ENCODE measurements at places on chromosomes 7 and 10.
A peak's percentile ranks its signal among the peaks of the same experiment; 100 is the strongest.

DNA sequence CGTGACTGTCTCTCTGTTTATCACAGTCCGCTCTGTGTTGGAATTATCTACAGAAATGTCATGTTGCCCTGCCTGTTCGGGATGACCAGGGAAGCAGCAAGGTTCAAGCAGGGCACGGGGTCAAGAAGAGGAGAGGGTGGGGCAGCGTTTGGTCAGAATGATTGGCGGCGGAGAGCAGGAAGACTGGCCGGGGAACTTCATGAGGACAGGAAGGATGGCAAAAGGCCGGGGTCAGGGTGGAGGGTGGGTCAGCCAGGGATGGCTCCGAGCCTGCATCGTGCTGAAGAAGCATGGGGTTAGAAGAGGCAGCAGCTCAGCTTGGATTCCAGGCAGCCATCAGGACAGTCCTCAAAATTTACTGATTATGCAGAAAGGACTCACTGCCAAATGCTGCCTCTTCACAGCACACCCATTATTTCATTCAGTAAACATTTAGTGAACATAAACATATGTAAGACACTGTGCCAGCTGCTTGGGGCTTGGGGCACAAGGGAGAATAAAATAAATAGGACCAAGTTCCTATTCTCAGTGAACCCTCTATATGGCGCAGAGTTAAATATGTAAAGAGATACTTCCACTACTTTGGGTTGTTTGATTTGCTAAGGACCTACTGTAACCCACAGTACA lies 42.8 kb downstream of the WNT2 start:
- DNase-seq = no peak

GRCh38 chr7:111324228-111324627 lies 233.3 kb downstream of the LRRN3 start:
- DNase-seq = no peak

DNA sequence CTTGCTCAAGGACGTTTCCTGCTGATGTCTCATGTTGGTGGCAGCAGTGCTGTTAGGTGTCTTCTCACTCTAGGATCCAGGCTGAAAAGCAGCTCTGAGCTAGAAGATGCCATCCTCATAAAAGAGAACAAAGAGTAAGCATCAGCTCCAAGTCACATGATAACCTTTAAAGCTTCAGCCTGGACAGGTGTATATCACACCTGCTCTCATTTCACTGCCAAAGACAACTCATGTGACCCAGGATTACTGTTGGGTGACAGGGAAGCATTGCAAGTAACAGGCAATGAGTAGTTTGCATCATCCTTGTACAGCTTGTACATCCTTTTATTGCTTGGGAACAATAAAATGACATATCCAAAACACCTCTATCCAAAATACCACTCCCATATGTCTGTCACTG lies 423.4 kb upstream of the DPP6 start:
- no peak for DNase-seq

DNA sequence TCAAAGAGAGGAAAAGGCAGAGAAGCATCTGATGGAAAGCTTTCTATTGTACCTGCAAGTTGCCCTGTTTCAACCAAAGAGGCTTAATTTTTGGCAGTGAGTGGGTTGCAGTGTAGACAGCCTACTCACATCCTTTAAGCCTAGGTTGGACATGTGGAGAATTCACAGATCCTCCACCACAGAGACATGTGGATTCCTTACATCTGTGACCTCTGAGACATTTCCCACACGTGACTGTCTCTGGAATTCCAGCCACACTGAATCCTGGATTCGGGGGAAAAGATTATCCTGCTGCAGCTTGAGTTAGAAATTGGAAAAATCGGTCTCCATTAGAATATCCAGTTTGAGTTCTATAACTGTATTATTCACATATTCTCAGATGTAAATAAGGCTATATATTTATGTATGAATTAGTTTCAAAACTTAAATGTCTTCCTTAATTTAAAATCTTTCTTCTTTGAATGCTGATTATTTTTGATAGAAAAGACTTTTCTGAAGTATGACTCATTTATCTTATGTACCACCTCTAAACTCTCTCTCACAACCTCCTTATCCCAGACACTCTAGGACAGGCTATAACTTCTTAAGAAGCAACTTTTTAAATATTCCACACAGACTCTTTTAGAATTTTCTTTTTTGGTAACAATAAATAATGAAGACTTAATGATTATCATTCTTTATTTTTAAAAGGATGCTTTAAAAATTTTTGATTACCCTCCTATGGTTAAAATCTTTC lies 123.3 kb downstream of the TWIST1 start:
- DNase-seq = peak; percentile 68

- DNase-seq = peak; percentile 40
These were observed 594 bp upstream of the RP9 start for GRCh38 chr7:33109758-33110238.

DNA sequence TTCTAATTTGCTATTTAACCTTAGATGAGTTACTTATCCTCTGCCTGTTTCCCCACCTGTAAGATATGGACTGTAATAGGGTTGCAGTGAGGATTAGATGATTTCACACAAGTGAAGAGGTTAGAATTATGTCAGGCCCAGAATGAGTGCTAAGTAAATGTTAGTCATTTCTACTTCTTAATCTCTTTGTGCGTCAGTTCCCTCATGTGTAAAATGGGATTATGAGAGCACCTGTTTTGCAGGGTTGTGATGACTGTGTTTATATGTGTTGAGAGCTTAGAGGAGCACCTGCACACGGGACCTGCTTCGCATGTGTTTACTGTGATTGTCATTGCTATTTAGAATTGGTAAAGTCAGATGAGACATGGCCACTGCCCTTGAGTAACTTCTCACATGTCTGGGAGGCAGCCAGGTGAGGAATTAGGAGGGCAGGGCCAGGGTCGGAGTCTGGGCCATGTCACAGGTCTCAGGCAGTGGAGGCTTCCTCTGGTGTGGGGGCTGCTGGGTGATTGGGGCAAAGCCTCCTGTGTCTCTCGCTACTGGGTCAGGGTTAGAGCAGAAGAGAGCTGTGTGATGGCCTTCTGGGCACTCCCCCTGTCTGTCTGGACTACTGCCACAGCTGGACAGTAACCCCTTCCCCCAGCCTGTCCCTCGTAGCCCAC lies 106.7 kb downstream of the WDFY4 start:
- DNase-seq = no peak

DNA sequence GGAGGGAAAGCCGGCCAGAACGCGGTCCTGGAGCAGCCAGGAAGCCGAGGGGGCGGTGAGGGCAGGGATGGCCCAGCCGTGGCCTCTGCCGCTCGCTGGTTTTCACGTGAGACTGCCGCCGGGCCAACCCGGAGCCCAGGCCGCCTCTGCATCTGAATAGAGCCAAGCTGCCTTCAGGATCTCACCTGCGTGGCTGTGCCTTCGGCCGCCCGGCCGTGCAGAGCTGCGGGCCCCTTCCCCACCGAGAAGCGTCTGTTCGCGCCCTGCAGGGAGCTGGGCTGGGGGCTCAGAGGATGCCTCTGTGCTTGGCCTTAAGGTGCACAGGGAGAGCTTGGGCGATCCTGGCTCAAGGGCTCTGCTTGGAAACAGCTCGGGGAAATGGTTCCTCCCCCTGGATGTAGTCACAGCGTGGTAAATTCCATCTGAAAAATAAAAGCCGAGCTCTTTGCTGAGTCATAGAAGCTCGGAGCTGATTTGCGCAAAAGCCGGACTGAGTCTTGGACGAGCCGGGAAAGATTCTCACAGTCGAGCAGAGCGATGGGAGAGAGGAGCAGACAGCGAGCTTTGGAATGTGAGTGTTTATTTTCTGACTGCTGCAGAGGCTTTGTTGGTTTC lies at the start of gene JAKMIP3:
Gene JAKMIP3 (plus strand): TSS at position 456 of the 615 bp plus-strand sequence. CDS start 38,863 bp downstream, outside the sequence.
- DNase-seq = peak; percentile 82

- peak; percentile 76 for DNase-seq
These were observed 48.2 kb upstream of the NFKB2 start for GRCh38 chr10:102347236-102347828.

- DNase-seq = no peak
These were observed 76.8 kb downstream of the PTN start for GRCh38 chr7:137266764-137267163.

- DNase-seq = no peak
These were observed 142.8 kb upstream of the SEMA3A start for GRCh38 chr7:84337429-84337828.

- peak; percentile 53 for DNase-seq
These were observed 52.8 kb downstream of the LSMEM1 start for GRCh38 chr7:112533591-112533990.

DNA sequence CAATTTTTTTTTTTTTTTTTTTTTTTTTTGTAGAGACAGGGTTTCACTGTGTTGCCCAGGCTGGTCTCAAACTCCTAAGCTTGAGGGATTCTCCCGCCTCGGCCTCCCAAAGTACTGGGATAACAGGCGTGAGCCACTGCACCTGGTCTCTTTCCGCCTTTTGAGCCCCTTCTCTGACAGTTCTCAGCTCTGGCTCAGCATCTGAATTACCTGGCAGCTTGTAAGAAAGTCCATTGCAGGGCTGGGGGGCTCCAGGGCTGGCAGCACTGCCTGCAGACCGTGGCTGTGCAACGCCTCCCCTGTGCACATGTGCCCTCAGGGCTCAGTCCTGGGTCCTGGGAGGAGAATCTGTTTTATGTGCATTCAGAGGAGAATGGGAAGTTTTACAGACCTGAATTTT lies 37.6 kb downstream of the VWA2 start:
- no peak for DNase-seq

DNA sequence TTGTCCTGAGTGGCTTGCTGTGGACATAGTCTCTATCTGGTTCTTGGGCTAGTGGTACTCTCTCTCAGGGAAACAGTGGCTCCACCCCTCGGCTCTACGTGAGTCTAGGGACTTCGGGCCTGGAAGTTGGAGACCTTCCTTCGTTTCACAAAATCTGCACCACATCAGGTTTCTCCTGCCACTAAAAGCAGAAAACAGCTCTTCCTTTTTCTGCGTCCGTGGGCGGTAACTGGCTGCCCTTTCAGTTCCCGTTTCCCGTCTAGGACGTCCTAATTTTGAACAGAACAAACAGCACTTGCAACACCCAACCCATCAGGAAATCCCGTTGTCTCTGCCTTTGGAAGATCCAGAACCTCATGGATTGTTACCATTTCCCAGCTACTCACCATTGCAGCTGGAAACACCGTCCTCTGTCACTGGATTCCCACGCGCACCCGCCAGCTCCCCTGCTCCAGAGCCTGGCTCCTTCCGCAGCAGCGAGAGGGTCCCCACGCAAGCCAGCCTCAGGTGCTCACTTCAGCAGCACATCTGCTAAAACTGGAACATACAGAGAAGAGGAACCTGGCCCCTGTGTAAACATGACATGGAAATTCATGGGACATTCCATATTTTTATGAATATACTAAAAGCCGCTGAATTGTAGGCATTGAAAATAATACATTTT lies 311.4 kb upstream of the AKR1E2 start:
- DNase-seq = no peak

GRCh38 chr7:47951374-47951773 lies 3.1 kb upstream of the PKD1L1 start:
- DNase-seq = no peak

DNA sequence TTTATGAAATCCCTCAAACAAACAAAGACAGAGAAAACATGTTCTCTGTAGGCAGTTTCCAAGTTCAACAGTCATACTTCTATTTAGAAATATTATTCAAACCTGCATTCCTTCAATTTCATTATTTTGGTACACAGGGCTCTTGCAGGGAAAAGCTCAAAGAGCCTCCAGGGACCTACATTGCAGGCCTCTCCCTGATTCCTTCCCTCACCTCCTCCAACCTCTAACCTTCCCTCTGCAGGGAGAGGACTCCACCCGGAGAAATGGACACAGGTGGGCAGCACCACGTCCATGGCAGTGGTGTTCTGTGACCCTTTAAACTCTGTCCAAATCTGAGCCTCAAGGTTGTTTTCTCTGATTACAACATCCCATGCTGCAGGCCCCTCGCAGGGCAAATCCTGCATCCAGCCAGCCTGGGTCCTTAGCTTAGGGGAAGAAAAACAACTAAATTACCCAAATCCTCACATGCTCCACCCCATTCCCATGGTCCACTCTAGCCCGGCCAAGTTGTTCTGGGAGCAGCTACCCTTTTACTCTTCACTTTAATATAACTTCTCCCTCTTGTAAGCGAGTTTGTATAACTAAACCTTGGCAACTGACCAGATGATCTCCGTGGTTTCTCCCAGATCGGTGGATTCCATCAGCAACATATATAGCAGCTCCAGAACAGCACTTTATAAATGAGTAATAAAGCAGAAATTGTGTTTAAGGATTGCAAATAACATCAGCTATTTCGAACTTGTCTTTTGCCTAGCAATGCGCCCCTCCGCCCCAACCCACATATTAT lies 129.8 kb downstream of the CUBN start:
- no peak for DNase-seq

DNA sequence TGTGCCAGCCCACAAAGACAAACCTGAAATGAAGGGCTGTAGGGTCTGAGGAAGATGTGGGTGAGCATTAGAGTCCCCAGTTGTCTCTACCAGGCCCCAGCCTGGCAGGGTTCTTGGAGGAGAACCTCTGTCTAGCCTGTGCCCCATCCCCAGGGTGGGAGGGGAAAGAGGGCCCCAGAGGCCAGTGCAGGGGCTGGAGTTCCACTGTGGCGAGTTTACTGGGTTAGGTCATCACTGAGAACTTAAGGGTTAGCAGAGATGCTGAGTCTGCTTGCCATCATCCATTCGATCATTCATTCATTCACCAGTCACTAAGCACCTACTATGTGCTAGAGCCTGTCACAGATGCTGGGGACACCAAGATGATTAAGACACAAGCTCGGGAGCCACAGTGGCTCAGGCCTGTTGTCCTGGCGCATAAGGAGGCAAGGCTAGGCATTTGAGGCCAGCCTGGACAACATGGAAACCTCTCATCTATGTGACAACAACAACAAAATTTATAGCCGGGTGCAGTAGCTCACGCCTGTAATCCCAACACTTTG lies 2.6 kb downstream of the ANKRD2 start:
- no peak for DNase-seq

DNA sequence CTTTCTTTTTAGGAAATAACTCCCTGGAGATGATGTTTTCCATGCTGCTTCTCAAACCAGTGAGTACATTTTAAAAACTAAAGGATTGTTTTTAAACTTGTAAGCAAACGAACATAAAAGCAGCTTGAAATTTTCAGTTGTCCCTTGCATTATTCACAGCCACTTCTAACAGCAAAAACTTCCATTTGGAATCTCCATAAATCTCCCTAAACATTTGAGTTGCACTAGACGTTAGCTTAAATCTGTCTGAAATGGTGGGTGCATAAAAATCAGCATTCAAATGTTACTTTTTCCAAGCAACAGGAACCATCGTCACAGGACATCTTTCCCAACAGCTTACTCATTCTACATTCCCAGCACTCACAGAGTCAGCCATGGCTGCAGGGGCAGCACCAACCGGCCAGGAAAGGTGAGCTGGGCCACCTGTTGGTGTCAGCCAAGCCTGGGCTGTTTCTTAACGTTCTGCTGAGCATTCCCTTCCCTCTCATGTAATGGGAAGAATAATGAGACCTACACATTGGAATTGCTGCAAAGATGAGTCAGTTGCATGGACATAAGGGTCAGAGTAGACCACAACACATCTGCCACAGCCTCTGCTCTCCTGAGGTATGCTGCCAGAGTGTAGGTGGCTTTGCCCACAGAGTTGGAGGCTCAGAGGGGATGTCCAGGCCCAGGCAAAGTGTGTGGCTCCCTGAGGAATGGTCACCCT lies 163.2 kb downstream of the TNS3 start:
- peak; percentile 65 for DNase-seq

DNA sequence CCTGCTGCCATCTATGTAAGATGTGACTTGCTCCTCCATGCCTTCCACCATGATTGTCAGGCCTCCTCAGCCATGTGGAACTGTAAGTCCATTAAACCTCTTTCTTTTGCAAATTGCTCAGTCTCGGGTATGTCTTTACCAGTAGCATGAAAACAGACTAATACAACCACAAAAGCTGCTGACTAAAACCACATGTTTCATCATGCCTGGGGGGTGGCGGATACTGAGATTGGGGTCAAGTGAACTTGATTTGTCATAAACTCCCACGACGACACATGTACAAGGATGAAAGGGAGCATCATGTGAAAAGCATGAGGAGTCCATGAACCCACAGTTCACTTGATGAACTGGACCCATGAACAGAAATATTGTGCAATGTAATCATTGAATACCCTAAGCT lies 134.9 kb upstream of the ANK3 start:
- DNase-seq = peak; percentile 64
